Cortex of kidney (tissue), 1 donor: ENCODE measurements at places on chromosomes 2 and 18.

DNA sequence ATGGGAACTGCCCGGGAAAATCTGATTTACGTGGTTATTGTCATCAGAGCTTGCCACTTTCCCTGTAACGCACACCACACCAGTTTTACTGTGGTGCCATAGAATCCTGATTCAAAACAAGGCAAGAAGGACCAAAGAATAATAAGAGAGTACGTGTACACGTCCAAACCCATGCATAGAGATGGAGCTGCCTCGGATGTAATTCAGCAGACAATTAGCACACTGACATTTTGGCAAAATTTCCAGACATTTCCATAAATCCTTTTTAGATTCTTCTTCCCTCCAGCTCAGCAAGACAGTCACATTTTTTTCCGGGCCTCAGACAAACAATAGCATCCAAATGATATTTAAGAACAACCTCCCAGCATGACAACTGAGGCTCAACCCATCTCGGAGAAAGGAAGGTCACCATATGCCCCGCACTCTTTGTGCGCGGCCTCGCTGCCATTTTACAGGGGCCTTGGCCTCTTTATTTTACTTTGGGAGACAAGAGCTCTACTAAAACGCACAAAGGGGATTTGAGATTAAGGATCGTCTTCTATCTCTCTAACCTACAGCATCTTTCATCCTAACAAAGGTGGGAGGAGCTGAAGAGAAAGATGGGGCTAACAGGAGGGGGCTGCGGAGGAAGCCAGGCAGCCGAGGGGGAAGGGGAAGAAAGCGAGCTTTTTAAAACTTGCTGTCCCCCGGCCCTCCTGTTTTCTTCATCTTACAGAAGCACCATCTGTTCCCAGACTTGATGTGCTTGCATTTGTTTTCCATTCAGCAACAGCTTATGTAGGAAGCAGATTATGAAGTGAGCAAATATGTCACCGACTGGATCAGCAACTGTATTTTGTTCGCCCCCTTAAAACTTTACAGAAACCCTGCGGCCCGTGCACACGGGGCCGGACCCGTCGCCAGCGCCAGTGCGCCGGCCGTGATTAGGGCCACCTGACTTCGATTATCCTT, 61.0 kb downstream of the CDCA7 start:
- DNase-seq, result no peak

GRCh38 chr2:27255660-27256059, 7.2 kb downstream of the SLC30A3 start:
- DNase-seq, result no peak

DNA sequence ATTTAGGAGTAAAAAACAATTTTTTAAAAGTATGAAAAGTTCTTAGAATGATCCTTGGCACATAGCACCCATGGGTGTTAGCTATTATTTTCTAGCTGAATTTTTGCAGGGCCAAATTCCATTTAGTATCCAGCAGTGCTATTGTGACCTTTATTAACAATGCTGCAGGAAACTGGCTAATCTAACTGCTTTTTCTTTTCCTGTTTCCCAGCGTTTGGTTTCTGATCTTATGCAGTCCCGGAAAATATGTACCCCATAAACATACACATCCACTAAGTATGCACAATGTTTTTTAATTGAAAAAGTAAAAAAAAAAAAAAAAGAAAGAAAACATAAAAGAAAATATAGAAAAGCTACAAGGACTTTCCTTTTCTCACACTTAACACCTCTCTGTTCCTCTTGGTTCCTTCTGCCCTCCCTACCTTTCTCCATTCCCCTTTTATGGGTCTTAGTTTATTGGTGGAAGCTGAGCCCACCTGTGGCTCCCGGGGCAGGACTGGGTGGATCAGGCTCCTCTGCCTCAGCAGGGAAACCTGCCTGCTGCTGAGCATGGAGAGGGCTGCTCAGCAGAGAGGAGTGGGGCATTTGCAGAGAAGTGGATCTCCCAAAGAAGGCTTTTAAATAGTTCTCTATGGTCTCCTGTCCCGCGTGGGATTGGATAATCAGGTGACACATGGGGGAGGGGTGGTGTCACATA, 9.3 kb upstream of the SLC16A14 start:
- DNase-seq, result no peak

DNA sequence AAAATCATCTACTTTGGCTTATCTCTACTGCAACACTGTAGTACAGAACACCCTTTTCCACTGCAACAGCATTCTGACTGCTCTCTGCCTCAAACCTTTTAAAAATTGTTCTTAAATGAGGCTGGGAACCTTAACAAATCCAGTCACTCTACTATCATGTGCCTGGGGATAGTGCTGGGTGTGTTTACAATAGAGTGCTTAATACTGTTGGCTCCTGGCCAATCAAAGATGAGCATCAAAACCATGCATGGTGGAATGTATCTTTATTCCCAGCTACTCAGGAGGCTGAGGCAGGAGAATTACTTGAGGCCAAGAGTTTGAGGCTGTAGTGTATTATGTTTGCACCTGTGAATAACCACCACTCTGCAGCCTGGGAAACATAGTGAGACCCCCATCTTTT, 7.4 kb downstream of the ANKAR start:
- DNase-seq, result no peak

GRCh38 chr2:861655-862354, 88.8 kb upstream of the SNTG2 start:
- no peak for DNase-seq

- DNase-seq, result no peak
Measured at GRCh38 chr2:12819103-12819475, 102.4 kb downstream of the TRIB2 start.

- DNase-seq, result no peak
Measured at GRCh38 chr2:152336119-152336853, 1.3 kb downstream of the FMNL2 start.

GRCh38 chr2:66437109-66437690, 2.3 kb downstream of the MEIS1 start:
- no peak for DNase-seq

GRCh38 chr2:64359892-64360657, 93.9 kb upstream of the LGALSL start:
- no peak for DNase-seq

DNA sequence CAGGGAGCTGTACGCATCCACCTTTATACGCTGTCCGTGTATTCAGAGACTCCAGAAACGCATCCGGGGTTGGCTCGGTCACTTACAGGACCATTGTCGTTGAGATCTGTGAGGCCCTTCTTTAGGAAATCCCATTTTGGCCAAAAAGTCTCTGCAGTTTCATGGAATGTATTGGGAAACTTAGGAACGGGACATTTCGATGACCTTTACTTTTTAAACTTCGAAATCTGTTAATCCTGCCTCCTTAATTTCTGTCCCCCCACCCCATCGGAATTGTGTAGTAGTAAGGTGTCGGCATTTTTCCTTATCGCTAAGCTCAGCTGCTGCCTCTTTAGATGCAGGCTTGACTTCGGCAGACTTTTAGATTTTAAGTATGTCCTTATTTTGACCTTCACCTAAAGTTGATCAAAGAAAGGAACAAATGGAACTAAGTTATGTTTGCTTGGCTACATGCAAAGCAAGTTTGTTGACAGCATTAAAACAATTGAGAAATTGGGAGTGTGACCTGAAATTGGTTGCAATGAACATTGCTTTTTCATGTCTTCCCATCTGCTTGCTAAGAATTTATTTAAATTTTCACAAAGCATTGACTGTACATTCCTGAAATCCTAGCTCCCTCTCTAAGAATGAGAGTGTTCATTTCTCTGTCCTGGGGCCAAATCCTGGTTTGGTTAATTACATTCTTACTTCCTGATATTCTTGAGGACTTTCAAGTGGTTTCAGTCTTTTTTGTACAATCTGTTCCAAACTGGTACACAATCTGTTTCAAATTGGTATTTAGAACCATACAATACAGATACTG, 884 bp upstream of the RAPH1 start:
- no peak for DNase-seq

GRCh38 chr18:78639006-78639950, 340.3 kb upstream of the SALL3 start:
- DNase-seq, result no peak

DNA sequence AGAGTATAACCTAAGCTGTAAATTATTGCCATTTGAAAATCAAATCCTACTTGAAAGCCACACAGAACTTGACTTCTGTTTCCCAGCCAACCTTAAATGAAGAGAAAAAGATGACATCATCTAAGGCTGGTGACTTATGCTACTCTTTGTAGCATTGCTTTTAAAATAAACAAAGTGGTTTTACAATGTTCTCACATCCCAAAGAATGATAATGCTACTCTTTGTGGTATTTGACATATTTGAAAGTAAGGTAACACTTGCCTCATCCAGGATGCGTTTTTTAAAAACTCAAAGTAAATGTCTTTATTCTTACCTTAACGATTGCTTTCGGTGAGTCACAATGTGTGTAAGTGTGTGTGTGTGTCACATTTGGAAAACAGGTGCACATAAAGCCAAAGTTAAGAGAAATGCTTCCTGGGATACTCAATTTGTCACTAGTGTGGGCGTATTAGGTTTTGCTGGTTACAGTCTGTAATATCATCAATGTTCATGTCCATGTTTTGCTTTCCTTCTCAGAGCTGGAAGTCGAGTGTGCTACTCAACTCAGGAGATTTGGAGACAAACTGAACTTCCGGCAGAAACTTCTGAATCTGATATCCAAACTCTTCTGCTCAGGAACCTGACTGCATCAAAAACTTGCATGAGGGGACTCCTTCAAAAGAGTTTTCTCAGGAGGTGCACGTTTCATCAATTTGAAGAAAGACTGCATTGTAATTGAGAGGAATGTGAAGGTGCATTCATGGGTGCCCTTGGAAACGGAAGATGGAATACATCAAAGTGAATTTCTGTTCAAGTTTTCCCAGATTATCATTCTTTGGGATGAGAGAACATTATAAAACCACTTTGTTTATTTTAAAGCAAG, 2.6 kb downstream of the PMAIP1 start:
- no peak for DNase-seq

DNA sequence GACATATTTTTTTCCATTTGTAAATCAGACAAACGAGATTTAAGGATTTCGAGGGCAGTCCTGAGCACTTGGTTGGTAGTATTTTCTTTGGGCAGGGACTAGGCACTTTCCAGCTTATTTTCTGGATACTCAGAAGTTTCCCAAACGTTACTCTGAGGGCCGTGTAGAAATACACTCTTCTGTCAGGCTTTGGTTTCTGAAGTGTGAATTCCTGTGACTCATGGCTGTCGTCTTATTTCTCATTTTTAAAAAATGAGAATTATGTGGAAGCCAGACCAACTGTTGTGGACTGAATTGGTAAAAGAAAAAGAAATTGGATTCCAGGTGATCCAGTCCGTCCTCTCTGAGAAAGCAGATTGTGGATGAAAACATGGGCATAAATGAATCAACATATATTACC, 658.6 kb upstream of the FANCL start:
- DNase-seq, result no peak

- DNase-seq, result no peak
Measured at GRCh38 chr2:158539176-158540005, 82.6 kb downstream of the PKP4 start.

- DNase-seq, result no peak
Measured at GRCh38 chr2:1518867-1519530, 105.7 kb downstream of the TPO start.

DNA sequence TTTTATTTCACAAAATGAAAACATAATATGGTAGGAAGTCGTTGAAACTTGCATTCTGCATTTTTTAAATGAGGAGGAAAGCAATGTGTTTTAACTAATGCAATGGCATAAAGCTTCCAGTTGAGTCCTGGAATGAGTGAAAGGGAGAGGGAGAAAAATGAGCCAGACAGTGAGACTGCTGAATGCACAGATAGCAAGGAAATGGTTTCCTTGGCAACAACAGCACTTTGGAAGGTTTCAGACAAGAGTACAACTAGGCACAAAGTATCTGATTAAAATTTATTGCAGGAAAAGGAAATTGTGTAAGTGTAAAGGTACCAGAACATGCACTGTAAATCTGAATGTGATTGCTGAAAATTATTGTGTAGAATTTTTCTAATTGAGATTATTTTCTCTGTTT, 320.1 kb upstream of the KYNU start:
- no peak for DNase-seq

DNA sequence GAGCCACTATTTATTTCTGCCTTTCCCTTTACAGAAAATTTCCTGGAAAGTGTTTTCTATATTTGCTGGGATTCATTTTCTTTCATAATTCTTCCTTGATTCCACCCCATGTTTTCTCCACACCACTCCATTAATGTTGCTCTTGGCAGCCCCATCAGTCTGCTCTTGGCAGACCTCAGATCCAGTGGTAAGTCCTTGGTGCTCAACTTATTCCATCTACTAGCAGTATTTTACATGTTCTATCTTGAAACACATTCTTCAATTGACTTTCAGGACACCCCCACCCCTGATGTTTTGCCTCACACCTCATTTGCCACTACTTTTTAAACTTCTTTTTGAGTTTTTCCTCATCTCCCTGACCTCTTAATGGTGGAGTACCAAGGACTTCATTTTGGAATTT, 65.0 kb downstream of the HNMT start:
- DNase-seq, result no peak

DNA sequence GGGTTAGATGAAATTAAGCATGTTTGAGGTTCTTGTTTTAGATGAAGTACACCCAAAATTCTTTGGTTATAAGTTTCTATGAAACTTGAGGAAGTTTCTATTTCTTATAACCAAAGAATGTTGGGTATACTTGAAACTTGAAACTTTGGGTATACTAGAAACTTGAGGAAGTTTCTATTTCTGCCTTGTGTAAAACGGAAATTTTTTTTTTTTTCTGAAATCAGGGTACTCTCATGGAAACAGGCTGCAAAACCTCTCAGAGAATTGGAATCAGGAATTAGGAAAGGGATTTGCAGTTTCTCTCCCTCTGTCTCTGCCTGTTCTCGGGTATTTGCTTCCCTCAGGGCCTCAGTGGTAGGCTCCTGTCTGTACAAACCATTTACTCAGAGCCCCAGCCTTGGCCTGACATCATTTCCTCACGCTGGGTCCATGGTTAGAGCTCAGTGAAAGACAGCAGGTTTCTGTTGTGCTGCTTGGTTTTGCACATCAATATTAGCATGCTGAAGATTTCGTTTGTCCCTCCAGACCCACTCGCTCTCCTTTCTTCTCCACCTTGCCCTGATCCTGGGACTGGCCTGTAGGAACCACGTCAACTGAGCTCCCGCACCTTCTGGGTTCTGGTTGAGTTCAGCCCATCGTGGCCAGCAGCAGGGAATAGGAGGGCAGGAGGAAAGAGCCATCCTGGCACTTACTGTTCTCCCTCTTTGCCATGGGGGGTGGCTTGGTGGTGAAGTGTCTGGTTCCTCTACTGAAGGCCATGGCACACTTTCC, 106.4 kb downstream of the POLR1A start:
- no peak for DNase-seq

GRCh38 chr2:104863468-104864279, 9.8 kb downstream of the POU3F3 start:
- DNase-seq, result no peak

DNA sequence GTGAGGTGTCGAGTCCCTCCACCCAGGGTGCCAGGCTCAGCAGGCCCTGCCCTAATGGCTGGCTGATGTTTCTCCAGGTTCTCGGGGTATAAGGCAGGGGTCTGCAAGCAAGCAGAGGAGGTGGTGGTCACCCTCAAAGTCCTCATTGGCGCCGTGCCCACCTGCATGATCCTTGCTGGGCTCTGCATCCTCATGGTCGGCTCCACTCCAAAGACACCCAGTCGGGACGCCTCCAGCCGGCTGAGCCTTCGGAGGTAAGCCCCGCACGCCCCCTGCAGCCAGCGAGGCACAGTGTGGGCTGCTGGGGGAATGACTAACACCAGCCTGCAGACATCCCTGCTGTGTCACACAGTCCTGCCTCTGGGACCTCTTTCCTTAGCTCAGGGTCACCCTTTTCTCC, 14.1 kb downstream of the MFSD2B start:
- no peak for DNase-seq
